ENCODE measurements at places on chromosomes 2 and 18.

DNA sequence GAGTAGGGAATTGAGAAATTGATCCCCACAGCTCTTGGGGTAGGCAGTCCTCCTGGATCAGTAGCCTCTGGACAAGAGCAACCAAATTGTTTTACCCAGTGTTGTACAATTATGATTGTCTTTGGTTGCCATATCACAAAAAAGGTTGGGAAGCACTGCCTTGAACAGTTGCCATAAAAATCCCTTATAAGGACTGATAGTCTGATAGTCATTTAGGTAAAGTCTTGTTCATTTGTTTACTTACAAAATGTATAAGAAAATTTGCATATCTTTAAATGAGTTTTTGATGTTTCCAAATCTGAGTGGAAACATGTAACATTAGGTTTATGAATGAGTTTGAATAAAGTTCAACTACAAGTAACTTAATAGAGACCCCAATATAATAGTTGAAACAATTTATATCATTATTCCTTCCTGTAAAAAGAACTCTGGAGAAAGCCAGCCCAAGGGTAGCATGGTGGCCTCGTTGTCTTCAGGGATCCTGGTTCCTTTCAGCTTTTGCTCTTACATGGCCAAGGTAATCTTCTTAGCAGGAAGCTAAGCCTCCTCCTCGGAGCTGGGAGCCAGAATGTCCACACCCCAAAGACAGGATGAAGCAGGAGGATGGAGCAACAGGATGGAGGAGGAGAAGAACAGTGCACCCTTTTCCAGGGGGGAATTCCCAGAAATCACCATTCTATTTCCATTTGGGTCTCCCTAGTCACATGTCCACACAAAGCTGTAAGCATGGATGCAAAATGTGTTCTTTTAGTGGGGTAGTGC is 35.7 kb upstream of the NEMP2 start:
- DNase-seq = no peak

- DNase-seq = no peak
Measured at GRCh38 chr18:22879293-22879692, 53.8 kb upstream of the RBBP8 start.

DNA sequence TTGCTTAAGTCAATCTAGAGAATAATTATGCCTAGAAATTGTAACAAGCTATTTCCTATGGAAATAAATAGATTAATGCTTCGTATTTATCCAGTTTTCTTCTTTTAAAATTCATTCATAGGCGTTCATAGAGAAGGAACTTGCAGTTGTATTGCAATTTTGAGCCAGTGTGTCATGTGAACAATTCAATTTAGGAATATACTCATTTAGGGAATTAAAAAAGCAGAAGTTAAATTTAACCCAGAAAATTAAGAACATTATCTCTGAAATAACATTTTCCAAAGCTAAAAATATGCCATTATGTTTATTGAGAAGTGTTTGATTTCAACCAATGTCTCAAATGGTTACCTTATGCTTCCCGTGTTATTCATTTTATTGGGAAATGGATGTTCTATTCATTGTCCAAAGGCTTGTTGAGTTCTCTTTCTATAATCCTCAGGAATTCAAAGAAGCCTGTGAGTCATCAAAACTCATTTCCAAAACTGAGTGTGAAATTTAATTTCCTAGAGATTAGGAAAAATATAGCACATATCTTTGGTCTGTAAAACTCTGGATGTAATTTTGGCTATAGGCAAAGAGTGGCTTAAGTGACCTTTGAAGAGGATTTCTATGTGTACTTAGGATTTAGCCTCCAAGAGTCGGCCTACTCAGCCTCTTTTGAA is 99.7 kb downstream of the SLC8A1 start:
- no peak for DNase-seq

DNA sequence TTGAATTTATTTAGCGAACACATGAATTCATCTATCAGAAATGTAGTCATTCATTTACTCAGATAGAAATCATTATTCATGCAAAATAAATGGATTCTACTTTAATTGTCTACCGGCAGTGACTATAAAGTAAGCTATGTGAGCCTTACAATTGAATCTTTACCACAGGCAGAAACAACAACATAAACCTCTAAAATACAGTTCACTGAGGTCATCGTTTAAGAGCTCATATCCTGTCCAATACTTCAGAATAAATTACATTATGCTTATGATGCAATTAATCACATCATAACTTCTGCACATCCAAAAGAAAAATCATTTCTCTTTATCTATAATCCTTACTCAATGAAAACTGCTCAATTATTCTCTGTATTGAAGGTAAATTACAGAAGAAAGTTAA is 244.7 kb downstream of the HNMT start:
- no peak for DNase-seq

DNA sequence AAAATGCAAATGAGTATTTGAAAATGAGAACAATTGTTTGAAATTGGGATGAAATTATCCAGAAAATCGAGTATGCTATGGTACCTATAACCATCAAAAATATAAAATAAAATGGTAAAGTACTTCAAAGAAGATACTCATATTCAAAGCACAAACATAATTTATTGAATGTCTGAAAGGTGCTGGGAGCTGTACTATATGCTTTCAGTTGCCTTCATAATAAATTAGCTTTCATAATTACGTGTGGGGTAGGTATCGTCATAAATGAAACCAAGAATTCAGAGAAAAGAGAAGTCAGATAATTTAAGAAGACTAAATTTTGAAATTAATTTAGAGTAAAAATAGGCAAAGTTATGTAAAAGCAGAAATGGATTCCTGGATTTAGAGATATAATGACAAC is 721.9 kb upstream of the ACVR2A start:
- no peak for DNase-seq

- no peak for DNase-seq
Measured at GRCh38 chr2:187698374-187699110, 144.3 kb upstream of the TFPI start.

- DNase-seq = no peak
Measured at GRCh38 chr18:832085-832681, 20.1 kb upstream of the YES1 start.

- no peak for DNase-seq
Measured at GRCh38 chr18:79952456-79952995, 1.1 kb upstream of the SLC66A2 start.

GRCh38 chr2:44940049-44940494 is 1.4 kb upstream of the SIX3 start:
- no peak for DNase-seq

- DNase-seq = no peak
Measured at GRCh38 chr2:1593371-1594122, 150.8 kb downstream of the PXDN start.

- DNase-seq = no peak
Measured at GRCh38 chr2:34652636-34653035, 1053.5 kb upstream of the FAM98A start.

- DNase-seq = no peak
Measured at GRCh38 chr2:236610991-236611821, 41.6 kb downstream of the ACKR3 start.

DNA sequence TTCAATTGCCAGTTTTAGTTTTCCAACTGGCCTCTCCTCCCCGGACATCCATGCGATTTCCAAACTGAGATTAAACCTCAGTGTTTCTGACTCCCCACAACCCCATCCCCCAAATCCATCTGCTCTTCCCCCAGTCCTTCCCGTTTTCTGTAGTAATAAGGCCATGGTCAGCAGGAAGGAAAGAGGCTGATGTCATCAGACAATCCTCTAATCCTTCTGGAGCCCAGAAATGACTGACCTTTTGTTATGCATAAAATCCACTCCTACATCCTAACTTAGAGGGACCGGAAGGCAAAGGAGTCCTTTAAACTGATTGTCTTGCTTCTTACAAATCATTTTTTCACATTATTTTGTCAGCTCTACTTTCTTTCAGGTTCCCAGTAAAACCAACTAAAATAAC is 155.8 kb downstream of the INO80D start:
- DNase-seq = no peak

DNA sequence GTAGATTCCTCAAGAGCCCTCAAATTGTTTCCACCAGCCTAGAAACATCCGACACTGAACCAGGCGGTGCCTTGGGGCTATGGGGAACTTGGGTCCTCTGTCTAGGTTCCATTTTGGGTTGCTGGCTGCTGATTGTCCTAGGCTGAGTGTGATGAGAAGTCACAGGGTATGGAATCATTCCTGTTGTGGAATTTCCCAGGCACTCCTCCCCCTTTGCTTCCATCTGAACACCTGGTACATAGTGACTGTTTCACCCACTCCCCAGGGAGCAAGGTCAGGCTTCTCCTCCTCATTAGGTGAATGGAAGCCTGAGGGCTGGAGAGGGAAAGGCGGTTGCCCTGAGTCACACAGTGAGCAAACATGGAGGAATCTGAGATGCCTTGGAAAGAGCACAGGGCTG is 4.5 kb downstream of the KIF3C start:
- no peak for DNase-seq

- DNase-seq = no peak
Measured at GRCh38 chr18:457140-457519, 43.4 kb downstream of the COLEC12 start.

- no peak for DNase-seq
Measured at GRCh38 chr18:23719634-23720201, 30.5 kb downstream of the LAMA3 start.

DNA sequence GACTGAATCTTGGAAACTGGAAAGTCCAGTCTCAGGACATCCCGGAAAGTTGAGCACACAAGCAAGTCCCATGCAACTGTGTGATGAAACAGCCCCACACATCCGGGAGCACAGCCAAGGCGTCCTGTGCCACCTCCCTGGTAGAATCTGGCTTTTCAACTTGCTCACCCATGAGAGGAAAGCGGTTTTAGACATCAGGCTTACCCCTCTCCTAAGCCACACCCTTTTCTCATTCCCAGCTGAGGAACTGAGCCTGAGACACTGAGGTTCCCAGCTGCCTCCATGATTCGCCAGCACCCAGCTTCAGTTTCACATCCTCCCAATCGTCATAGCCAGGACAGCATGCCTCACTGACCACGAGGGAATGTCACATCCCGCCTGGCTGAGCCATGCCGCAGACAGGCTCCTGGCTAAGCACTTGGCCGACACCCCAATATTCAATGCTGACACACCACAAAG is 60.3 kb downstream of the STEAP3 start:
- no peak for DNase-seq

DNA sequence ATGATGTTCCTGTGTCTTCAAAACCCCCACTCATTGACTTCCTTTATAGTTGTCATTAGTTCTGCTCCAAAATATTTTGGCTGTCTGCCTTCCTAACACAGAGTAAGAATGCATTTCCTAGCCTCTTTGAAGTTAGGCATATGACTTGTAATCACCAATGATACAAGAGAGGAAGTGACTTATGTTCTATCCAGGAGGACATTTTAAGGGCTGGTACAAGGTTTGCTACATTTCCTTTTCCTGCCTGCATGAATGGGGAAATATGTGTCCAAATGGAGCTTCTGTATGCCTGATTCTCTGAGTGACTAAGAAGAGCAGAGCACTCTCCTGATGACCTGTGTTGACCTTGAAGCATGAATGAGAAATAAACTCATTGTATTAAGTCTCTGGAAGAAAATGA is 115.1 kb downstream of the PLCL1 start:
- DNase-seq = no peak

GRCh38 chr2:125564471-125564870 is 1091.5 kb upstream of the GYPC start:
- no peak for DNase-seq

DNA sequence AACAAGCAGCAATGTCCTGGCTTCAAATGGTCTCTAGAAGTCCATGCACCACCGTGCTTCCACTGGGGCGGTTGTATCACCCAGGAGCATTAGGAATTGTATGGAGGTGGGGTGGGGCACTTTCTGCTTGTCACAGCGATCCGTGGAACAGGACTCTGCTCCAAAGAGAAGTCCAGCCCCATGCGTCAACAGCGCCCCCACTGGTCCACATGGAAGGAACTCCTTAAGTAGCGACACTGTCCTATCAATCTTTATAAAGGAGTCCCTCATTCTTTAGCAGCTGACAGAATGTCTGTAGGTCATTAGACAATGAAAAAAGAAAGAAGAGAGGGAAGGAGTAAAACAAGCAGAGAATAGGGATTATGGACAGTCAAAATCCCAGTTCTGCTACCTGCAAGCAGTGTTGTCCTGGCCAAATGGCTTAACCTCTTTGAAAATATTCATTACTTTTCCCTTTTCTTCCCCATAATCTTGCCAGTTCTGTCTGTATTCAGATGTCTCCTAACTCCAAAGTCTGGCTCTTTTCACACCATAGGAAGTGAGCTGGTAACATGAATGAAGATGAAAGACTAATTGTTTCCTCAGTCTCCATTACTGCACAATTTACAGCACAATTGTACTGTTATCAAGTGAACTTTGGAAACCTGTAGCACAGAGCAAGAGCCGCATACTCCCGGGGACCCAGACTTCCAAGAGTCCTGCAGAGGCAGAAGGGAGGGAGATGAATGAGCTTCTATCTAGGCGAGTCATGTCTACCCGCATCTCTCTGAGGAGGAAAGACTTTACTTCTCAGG is 9.9 kb downstream of the NFE2L2 start:
- DNase-seq = no peak

GRCh38 chr2:241314226-241315092 is 1.0 kb downstream of the HDLBP start:
- DNase-seq = no peak

DNA sequence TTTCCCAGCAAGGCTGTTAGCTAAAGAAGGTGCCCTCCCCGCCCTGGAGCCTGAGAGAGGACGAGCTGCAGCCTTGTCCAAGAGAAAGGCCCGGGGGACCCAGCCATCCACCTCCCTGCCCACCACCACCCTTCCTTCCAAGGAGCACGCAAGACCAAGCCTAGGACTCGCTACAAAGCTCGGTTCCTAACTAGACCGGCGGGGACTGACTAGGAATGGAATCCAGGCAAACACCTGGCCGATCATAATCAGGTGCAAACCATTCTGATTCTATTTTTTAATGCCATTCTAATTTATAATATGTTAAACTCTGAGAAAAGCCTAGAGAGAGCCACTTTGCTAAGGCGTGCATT is 19.7 kb upstream of the TUBB6 start:
- DNase-seq = no peak

- no peak for DNase-seq
Measured at GRCh38 chr2:46258937-46259776, 38.0 kb upstream of the EPAS1 start.

DNA sequence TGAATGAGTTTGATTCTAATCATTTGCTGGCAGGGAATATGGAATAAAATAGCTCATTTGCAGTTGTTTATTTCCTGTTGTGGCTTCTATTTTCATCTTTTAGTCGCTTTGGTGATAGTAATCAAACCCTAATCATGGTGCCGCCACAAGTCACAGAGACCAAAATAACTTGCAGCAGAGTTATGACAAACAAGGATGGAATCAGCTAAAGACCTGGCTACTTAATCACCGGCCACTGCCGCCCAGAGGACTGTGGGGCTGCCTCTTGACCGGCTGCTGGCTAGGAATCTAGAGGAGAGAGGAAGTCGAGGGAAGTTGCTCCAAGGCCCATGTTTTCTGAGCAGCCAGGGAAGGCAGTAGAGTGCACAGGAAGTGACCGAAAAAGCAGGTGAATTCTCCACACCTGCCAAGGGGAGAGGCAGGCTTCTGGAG is 5.1 kb upstream of the SMAD7 start:
- DNase-seq = no peak

DNA sequence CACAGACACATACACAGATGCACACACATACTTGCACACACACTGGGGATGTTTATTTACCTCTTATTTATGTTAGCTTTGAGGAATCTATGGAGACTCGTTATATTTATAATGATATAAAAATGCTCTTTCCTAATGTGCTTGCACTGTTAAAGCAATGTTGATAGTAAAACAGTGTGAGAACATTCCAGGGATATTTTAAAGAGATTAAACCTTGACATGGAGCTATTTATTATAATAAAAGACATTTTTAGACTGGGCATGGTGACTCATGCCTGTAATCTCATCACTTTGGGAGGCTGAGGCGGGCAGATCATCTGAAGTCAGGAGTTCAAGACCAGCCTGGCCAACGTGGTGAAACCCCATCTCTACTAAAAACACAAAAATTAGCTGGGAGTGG is 557.3 kb upstream of the ZNF804A start:
- no peak for DNase-seq
